ENCODE measurements at places on chromosomes 11 and 22.

- DNase-seq: no peak
These were observed 176.9 kb downstream of the NAV2 start for GRCh38 chr11:19889531-19889930.

GRCh38 chr11:68928136-68928880 is 24.6 kb downstream of the IGHMBP2 start:
- DNase-seq: no peak

- DNase-seq: no peak
These were observed 1.1 kb downstream of the ALG8 start for GRCh38 chr11:78138291-78138690.

- DNase-seq: no peak
These were observed 14.0 kb downstream of the FAM118A start for GRCh38 chr22:45323695-45324094.

DNA sequence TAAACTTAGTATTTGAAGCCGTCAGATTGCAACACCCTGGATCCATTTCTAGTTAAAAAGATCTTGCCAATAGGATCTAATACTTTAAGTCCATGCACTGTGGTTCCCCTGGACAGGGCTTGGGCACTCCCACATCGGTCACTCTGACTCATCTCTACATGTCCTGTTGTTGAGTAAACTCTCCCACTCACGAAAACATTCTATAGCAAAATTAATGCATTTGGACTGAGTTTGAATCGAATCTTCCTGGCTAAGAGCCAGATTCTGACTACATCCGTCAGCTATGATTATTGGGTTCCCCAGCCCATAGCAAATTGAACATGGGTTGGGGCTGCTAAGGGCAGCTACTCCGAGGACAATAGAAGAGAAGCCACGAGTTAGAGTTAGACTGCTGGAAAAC is 182.1 kb upstream of the SORL1-AS1 start:
- DNase-seq: no peak

DNA sequence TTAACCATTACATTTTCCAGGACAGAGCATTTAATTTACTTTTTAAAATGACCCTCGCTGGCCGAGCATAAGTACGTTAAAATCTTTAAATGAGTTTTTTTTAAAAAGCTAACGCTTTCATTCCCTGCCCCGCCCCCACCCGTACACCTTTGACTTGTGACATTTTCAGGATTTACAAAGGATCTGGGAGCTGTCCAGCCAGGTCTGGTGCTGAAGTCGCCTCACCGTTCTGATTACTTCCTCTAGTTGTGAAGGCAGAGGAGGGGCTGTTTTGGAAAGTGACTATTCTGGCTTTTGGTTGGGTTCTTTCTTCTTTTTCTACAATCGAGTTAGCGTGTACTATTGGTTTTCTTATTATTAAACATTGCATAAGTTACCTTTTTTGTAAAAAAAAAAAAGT is 2.9 kb downstream of the C11orf87 start:
- no peak for DNase-seq

GRCh38 chr11:132429685-132430084 is 1059.3 kb downstream of the NTM start:
- DNase-seq: no peak

- DNase-seq: no peak
These were observed 1.8 kb downstream of the TBC1D22A start for GRCh38 chr22:46764140-46764680.

DNA sequence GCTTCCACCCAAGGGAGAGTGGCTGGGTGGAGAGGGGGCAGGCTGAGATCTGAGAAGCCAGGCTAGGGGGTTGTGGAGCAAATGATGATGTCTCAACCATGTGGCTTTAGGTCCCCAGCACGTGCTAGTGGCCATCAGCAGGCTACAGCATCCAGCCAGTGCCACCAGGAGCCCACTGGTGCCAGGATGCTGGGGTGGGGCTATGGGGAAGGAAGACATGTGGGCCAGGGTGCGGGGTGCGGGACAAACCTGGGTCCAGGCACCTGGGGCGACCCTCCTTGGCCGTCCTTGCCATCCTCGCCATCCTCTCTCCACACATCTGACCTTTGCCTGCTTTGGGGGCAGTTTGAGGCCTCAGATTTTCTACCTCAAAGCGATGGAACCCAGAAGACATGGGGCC is 104.3 kb downstream of the KCNQ1 start:
- no peak for DNase-seq

GRCh38 chr22:44678556-44679305 is 23.3 kb upstream of the PRR5 start:
- no peak for DNase-seq

DNA sequence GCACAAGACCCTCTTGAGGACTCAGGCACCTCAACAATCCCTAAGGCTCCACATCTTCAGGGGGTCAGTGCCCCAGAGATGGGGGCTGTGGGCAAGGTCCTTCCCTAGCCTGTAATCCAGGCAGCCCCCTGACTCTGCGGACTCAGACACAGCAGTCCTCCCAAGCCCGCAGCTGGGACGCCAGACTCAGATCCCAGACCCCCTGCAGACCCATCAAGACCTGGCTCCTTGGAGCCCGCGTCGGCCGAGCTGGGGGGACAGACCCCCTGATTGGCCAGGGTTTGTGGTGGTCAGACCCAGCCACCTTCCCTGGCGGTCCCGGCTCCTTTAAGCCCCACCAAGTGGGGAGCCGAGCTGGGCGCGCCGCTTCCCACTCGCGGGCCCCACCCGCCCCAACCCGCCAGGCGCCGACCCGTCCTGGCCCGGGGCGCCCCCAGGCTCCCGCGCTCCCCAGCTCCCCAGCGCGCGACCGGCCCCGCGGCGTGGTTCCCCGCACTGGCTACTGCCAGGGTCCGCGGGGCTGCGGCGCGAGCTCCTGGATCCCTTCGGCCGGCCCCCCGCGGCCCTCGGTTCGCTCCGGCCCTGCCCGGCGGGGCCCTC is 458 bp downstream of the OSBPL5 start:
- DNase-seq: no peak

GRCh38 chr11:60263402-60263801 is 17.1 kb upstream of the MS4A4A start:
- no peak for DNase-seq

GRCh38 chr22:46800102-46800857 is 37.8 kb downstream of the TBC1D22A start:
- DNase-seq: no peak

DNA sequence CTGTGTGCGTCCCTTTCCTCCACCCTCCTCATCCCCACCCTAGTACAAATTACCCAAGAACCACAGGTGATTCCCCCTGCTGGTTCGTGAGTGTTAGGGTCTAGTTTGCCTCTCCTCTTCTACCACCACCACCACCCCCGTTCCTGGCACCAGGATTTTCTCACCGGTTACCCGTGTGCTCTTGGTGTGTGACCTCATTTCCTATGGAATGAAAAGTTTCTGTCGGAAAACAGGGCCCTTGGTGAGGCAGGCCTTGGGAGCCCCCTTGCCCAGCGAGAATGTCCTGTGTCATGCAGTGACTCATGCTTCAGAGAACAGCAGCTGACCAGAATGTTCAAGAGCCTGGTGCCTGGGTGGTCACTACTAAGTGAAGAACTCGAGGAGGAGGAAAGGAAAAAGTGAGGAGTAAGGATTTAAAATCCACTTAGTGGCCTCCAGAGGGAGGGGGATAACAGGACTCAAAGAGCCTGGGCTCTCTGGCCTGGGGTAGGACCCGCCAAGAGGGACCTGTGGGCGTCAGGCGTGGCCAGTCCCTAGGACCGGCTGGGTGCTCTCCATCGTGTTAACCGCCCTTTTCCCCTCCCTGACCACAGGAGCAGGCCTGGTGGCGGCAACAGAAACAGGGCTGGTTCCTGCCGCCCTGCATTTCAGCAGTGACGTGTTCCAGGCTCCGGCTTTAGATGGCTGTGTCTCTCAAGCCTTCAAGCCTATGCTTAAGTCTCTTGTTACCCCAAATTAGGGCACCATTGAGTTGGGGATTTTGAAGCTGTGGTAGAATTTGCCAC is 30.2 kb downstream of the C22orf31 start:
- DNase-seq: no peak

GRCh38 chr11:78187366-78188285 is 800 bp downstream of the KCTD21 start:
- peak; percentile 73 for DNase-seq

DNA sequence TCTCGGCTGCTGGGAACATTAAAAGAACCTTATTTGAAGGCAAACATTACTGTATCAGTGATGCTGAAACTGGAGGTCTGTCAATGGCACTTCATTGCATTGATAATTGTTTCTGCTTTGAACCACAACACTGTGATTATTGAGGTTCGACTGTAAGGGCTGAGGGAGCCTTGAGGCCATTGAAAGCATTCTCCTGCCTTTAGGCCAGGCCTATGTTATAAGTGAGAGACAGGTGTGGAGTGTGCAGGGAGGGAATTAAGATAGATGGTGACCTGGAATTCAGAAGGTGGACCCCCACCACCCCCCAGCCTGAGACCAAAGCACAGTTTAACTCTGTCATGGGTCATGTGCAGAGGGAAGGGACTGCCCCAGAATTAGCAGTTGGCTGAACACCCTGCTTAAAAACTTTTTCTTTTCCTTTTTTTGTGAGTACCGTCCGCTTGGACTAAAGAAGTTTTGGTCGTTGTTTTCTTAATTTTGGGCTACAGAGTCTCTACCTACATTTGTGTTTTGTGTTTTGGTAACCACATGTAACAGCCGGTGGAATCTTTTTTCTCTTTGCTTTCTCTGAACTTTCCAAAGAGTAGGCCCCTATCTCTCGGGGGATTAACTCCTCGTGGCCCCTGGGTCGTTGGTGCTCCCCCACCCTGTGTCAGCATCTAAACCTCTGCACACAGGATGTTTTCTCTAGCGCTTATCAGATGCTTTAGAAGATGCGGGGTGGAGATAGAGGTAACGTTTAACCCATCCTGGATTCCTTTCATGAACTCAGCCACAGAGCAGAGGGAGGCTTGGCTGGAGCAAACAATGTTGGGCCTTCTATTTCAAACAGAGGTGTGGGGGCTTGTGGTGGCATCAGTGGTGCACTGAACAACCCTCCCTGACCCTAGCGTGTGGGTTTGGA is 43.7 kb downstream of the ZBTB16 start:
- DNase-seq: no peak

DNA sequence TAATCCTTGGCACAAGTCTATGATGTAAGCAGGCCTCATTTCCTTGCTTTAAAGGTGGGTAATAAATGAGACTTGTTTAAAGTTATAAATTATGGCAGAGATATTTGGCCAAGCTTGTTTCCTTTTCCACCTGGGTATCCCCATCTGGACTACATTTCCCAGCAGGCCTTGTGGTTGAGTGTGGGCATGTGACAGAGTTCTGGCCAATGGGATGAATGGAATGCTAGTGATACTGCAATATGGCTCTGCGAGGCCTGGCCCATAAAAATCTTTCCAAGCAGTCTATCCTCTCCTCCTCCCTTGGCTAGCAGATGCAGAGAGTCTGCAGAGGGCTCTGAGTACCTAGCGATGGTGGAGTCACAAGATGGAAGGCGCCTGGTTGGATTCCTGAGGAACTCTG is 102.5 kb downstream of the TIMP3 start:
- DNase-seq: no peak

GRCh38 chr22:46367707-46368191 is 32.2 kb downstream of the TRMU start:
- DNase-seq: peak; percentile 58

GRCh38 chr11:112751772-112752171 is 209.4 kb upstream of the NCAM1 start:
- DNase-seq: no peak

DNA sequence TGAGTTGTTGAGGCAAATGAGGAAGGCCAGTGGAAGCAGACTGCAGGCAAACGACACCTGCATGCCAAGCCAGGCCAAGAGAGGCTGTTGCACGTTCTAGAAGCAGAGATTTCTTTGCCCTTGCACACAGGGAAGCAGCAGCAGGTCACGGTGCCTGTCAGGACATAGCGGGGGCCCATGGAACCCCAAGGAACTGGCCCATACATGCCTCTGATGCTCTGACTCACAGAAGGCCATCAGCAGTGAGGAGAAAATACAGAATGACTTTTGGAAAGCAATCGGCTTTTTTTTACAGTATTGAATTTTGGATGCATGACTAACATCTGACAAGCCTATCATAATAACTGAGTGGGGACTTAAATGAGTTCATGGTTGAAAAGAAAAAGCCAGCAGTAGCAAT is 123.9 kb downstream of the MPPED1 start:
- DNase-seq: no peak

DNA sequence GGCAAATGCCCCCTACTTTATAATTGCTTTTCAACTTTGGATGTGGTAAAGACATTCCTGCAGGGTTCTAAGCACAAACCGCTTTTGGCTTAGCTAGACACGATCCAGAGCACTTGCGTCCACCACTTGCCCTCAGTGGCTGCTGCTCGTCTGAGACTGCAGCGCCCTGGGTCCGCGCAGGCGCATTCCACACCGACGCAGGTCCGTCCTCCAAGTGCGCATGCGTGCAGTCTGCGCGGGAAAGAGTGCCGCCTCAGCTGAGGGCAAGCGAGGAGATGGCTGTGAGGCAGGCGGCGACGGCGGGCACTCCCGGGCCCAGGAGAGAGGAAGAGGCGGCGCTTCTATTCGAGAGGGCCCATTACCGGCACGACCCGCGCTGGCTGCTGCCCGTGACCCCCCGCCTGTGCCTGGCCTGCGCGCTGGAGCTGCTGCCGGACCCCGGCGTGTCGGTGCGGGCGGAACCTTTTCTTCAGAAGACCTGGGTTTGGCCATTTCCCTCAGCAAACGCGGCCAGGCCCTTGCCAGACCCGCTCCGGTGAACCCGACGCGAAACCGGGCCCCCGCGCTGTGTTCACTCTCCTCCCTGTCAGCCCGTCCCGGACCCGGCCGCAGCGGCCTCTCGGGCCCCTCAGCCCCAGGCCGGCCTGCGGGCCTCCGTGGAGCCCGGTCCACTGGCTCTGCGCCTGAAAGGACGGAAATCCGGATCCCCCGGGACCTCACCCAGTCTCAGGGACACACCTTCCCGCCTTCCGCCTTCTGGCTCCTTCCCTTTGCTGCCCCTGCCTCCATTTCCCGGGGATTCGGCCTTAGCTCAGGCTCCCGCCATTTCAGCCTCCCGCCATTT is at the start of gene MEI1:
Gene MEI1 (plus strand): TSS at position 240 of the 844 bp plus-strand sequence. CDS start 36 bp downstream, at position 276.
- peak; percentile 89 for DNase-seq

- no peak for DNase-seq
These were observed 531 bp downstream of the GRIK4 start for GRCh38 chr11:120511820-120512738.

- no peak for DNase-seq
These were observed 4.7 kb downstream of the GUCD1 start for GRCh38 chr22:24550028-24550901.

- no peak for DNase-seq
These were observed 5.4 kb downstream of the BEST1 start for GRCh38 chr11:61955422-61956135.

DNA sequence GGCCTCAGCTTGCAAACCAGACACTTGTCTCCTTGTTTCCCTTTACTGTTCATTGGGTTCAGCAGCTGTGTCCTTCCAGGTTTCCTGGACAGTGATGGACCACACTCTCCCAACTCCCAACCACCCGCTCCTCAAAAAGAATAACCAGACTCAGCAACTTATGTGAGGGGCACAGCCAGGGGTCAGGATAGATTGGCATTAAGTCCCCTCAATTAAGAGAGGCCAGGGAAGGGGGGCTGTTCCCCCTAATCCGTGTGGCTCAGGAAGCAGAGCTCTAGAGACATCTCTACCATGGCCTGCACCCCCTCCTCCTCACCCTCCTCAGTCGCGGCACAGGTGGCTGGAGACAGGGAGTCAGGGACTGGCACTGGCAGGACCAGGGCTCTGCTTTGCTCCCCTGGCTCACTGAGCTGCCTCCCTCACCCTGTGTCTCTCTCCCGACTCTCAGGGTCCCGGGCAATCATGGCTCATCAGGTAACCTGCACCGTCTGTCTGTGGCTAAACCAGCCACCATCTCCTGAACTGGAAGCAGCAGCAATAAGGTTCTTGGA is 111.7 kb downstream of the ZNF280B start:
- no peak for DNase-seq

- DNase-seq: no peak
These were observed 11.9 kb upstream of the MRPL11 start for GRCh38 chr11:66450560-66450959.

GRCh38 chr11:72788241-72788640 is 5.6 kb downstream of the STARD10 start:
- no peak for DNase-seq
